ENCODE measurements at places on chromosomes 12 and 14.

GRCh38 chr14:29740491-29740890 lies 187.2 kb downstream of the PRKD1 start:
- DNase-seq, result no peak

DNA sequence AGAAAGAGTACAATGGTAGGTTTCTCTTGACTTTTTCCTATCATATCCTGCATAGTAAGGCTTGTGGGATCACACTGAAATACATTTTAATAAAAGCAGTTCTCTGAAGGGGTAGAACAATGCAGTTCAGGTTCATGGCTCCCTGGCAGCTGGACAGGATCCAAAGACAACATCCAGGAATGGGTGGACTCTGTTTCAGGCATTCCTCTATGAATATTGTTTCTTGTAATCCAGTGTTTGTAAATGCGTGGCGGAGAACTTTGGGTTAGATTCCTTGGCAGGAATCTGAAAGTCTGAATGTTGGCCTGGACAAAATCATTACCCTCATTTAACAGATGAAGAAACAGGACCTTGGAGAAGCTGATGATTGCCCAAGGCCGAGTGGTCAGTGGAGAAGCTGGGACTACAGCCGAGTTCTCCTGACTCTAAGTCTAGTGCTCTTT lies 43.5 kb downstream of the SYNE2 start:
- no peak for DNase-seq

DNA sequence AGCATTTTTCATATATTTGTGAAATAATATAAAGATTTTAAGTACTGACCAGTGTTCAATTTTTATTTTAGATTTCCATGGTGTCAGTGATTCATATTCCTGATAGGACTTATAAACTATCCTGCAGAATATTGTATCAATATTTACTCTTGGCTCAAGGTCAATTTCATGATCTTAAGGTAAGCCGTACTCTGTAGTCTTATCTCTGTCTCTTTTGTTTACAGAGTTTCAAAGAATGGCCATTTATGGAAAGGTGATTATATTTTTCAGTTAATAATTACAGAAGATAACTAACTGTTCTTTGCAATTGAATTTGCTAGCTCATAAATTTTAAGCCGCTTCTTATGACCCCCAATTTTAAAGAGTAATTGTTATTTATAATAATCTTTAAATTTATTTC lies 27.9 kb downstream of the CGRRF1 start:
- no peak for DNase-seq

- DNase-seq, result peak; percentile 36
Observed at GRCh38 chr12:42372154-42372791, 46.3 kb downstream of the PPHLN1 start.

GRCh38 chr12:46944771-46945170 lies 119.0 kb upstream of the SLC38A4 start:
- no peak for DNase-seq

- DNase-seq, result no peak
Observed at GRCh38 chr14:74660167-74660566, 48.1 kb upstream of the LTBP2 start.

DNA sequence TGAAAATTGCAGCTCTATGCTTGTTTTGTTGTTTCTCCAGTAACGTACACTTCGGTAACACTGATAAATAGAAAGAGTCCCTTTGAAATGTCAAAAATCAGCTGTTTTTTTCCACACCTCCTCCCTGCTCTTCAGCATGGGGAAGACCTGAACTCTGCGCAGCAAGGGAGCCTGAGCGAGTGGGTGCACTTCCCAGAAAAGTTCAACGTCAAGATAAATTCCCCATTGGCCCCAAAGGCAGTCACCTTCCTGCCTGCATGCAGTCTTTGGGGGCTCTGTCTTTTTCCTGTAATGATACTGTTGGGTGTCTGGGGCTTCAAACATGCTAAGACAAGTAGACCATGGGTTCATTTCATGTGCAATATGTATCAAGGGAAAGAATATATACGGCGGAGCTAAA lies 8.8 kb upstream of the FOXG1 start:
- DNase-seq, result no peak

DNA sequence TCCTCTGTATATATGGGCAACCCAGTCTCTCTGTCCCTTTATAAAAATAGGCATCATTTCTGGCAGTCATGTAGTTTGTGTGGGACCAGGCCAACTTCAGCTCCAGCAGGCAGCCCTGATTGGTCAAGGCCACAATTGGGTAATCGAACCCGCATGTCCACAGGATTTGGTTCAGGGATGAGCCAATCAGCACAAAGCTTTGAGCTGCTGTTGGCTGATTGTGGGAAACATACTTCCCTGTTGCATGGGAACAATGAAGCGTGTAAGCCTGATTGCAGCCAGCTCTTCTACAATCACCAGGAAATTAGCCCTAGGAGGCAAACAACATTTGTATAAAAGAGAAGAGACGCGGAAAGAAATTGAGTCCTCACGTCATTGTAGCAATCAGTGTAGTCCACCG lies 328.6 kb downstream of the PCNX1 start:
- no peak for DNase-seq

- no peak for DNase-seq
Observed at GRCh38 chr12:2551412-2551900, 243.3 kb upstream of the FKBP4 start.

DNA sequence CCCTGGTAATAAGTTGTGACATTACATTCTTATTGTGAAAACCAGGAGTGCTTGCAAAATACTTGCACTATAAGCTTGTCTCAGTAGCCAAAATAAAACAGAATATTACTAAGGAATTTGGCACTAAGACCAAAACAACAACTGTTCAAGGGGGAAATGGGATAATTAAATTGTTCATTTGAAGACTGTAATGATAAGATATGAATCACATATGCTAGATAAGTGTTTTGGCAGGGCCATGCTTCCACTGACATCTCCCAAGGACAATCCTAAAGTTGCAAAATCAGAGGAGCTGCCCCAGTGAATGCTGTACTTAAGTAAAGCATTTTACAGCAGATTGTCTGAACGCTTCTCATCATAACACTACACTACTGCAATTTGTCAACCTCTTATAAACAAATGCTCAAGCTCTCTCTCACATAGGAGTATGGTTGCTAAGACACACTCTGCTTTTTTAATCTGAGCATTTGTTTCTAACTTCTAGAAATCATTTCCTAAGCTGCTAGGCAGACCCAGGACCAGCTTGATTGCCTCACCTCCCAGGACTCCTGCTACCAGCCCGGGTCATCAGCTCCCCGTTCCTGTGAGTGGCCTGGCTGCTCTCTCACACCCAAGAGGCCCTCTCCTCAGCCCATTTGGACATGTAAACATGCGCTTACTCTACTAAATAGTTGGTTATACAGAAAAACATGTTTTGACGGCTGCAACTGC lies 191.5 kb downstream of the PAX9 start:
- no peak for DNase-seq

DNA sequence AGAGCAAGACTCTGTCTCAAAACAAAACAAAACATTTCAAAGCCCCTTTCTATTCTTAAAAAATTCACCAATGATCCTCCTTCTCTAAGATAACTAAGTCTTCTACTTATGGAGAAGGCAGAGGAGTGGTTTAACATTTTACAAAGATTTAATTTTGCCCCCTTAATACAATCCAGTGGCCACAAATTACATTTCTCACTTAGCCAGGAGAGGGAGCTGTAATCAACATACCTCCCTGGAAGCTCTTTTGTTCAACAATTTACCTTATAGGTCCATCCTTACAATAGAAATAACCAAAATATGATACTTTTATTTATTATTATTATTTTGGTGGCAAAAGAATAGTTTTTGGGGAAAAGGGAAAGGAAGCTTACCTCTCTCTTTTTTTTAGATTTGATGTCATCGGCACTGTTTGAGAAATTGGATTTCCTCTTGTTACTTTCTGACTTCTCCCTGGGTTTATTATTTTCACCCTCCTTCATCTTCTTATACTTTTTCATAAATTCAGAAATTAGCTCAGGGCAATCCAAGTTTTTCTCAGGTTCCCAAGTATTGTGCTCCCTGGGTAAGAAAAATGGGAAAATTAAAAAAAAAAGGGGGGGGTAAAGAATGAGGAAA lies 28.1 kb downstream of the CBX5 start:
- DNase-seq, result no peak

All from activated T-cell treated with anti-CD3 and anti-CD28 coated beads, Interleukin-2, amount 50 U/mL, for 72 hours (primary cell).